Glomerular endothelial cell (primary cell): ENCODE measurements at places on chromosomes 1 and 21. TPM values are rescaled to one million over a fixed set of nuclear protein-coding genes. Genes with fewer than 3 reads are reported as not detected.
A peak's percentile ranks its signal among the peaks of the same experiment; 100 is the strongest.

GRCh38 chr21:36120304-36120888, 14.5 kb upstream of the CBR3 start:
- DNase-seq, result no peak

DNA sequence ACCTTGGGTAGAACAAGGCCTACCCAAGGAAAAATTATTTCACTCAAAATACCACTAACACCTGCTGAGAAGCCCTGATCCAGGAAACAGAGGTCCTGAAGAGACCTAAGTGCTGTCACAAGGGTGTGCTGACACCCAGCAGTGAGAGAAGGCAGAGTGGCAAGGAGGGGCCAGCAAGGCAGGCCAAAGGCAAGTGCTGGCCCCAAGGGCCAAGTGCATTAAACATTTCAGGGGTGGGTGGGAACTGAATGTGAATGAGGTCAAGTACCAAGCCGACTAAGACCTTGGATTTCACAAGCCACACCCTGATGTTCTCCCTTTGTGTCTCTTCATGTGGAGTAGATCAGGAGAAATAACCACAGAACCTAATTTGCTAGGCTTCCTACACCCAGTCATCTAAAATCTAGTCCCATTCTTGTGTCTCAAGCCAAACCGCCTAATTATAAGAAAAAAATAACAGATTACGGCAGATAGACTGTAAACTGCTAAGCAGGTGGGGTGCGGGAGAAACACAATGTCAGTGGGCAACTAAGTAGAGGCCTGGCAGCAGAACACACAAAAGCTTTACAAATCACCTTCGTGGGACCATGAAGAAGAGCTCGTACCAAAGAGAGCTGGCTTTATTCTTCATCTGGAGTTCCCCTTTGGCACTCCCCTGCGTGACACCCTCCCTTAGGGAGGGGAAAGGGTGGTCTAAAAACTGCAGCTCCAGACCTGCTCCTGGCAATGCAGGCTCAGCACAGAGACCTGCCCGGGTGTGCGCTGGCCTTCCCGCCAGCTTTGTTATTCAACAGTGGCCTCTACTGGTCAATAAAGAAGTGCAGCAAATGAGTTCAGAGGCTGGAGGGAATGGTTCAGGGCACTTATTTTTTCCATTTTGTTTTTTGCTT, 8.7 kb downstream of the UBE2G2 start:
- no peak for DNase-seq

DNA sequence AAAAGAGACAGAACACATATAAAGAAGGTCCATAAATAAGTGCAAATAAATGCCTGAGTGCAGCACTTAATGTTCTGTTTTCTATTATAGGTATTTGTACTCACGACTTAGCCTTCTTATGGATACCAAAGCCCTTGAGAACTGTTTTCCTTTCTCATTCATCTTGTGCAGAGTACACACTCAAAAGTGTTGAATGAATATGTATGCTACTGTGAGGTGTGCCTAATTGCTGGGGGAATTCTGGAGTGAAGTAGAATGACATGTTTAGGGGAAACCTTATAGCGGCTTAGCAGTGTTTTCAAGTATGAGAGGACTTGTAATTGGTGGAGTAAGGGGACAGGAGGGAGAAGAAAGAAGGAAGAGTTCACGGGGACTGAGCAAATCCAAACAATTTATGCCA, 157.6 kb downstream of the CACNA1E start:
- DNase-seq, result no peak

DNA sequence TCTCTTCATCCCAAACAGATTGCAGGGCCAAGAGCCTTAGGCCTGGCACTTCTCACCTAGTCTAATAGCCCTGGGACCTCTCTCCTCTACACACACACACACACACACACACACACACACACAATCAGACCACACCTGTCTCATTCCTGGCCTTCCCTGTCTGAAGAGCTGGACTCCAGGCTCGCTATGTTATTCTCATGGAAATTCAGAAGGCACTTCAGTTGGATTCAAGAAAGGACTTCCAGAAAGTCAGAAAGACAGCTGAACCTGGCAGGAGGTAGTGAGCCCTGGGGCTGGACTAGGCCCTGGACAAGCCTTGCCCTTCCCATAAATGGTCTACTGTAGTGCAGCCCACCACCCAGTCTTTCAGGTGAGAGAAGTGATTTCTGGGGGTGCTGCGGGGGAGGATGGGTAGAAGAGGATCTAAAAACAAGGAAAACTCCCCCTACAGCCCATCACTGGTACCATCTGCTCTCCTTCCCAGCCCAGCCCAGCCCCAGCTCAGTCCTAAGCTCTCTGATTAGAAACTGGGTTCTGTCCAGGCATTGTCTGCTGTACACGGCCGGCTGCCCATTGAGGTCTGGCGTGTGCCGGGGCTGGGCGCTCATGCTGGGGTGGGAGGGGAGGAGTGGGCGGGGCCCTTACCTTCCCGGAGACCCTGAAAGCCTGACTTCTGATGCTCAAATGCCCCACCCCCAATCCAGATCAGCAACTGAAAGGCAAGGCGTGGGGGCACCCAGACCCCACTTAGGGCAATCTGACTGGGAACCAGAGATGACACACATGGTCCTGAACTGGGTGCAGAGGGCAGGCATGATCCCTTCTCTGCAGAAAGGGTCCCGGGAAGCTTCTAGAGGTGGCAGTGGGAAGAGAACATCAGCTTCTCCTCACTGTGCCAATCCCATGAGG, 2.5 kb downstream of the KIF21B start:
- DNase-seq, result no peak

GRCh38 chr1:153058826-153059784, 1.8 kb upstream of the SPRR2A start:
- DNase-seq, result no peak

DNA sequence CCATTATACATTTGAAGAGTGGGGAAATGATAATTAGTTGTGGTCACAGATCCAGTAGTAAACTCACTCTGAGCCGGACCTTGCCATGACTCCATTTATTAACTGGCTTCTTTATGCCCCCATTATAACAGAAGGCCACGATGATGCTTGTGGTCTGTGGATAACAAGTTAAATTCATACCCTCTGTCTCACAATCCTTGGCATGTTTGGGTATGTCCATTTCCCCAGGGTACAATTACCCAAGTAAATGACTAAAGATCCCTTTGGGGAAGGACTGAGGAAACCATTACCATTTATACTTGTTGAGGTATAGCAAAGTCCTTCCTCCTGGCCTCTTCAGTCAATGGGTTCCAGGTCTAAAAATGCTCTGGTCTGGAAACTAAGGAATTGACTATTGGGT, 7.3 kb upstream of the USP1 start:
- no peak for DNase-seq

GRCh38 chr1:213279410-213279809, 228.4 kb downstream of the RPS6KC1 start:
- no peak for DNase-seq

DNA sequence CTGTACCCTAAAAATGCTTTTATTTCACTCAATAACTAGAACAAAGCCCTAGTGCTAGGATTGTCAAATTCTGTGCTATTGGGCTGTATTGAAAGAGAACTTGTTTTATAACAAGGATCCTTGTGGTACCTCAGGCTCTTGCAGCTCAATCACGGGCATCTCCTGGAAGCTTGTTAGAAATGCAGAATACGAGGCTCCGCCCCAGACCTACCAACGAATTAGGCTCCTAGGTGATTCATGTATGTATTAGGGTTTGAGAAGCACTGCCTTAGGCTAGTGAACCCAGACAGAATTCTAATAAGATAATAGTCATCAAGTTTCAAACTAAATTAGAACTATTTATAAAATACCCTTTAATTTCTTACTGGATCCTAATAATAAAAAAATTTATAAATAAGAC, 45.6 kb downstream of the ZZZ3 start:
- no peak for DNase-seq

DNA sequence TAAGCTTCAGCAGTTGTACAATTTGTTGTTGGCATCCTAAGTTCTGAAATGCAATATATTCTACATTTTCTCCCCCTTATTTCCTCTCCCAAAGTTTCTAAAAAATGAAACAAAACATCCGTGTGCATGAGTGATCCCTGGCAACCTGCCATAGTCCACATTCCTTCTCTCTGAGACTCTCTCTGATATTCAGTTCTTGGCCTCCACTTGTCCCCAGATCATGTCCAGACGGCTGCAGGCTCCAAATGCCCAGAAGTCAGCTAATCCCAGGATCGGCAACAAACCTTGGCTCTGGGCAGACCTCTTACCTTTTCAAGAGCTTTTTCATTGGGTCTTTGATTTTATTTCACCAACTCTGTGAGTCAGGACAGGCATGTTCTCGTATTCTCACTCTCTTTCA, 187.8 kb downstream of the ETS2 start:
- peak; percentile 91 for DNase-seq

DNA sequence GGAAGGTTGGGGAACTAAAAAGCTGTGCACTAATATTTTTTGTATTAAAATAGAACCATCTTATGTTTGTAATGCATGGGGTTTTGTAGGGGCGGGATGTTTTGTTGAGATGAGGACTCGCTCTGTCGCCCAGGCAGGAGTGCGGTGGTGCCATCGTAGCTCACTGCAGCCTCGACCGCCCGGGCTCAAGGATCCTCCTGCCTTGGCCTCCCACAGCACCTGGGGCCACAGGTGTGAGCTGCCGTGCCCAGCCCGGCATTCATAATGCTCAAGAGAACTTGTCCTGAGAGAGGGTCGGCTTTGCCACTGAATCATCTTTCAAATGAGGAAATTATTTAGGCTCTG, 3.0 kb upstream of the C1orf159 start:
- no peak for DNase-seq

- no peak for DNase-seq
Measured at GRCh38 chr1:199734186-199734585, 293.3 kb upstream of the NR5A2 start.

DNA sequence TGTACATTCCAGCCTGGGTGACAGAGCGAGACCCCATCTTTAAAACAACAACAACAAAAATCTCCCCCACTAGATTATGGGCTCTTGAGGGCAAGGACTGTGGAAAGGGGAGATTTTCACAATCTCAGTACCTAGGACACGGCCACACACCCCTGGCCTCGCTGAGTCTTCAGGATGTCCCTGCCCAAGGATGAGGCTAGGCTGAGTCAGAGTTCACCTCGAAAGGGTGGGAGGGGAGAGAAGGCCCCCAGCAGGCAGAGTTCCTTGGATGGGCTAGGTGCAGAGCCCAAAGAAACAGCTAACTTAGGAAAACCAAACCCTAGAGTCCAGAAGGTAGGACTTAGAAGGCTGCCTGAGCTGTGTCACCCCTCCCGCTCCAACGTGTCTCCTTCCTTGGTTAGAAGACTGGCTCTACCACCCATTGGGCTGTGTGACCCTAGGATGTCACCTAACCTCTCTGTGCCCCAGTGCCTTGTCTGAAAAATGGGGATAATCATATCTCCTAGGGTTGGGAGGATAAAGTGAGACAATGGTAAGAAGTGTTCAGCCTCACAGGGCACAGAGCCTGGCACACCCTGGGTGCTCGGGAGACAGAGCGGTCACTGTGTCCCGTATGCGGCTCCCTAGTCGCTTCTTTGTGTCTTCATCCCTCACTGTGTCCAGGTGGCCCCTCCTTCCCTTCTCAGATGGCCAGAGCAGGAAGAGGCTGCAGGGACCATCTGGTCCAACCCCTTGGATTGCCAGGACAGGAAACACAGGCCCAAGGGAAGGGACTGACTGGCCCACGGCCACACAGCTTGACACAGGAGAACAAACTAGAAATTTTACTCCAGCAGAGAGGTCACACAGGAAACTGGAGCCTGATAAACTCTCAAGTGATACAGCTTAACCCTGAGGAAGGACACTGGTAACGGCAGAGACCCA, 11.2 kb downstream of the TRIM62 start:
- no peak for DNase-seq

- no peak for DNase-seq
Measured at GRCh38 chr21:17784604-17785402, 34.4 kb downstream of the C21orf91 start.

- DNase-seq, result no peak
Measured at GRCh38 chr1:237133921-237134320, 91.9 kb downstream of the RYR2 start.

DNA sequence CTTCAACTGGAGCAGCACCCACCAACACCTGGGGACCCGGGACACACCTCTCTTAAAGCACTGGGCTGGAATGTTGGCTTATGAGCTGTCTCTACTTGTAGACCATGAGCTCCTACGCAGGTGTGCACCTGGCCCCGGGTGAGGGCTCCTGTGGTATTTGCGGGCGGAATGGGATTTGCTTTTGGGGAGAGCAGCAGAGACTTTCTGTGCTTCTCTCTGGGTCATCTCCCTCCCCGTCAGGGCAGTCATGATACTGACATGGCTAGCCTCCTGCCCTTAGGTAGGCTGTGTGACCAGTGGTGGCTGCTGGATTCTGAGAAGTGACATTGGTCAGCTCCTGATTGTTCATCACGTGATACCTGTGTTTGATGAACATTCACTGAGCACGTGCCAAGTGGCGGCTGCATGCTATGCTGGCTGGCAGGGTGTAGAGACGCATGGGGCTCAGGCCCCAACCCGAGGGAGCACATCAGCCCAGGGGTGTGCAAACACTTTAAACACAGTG, 9.0 kb upstream of the ZBTB21 start:
- DNase-seq, result no peak

Gene SAMD11
- 2.0 TPM in 1 of 2 replicates, not detected in the other for total RNA-seq

Gene MPL
- not detected in 2 replicates for total RNA-seq

Gene OVAAL
- 0.24 TPM in 1 of 2 replicates, not detected in the other for total RNA-seq

Gene MAP10
- 1.3 TPM in 2 replicates for total RNA-seq

Gene TNFSF4
- total RNA-seq, result 11.7 and 47.3 TPM in 2 replicates

Gene WDR26
- 69.2 and 88.5 TPM in 2 replicates for total RNA-seq

Gene RIMKLA
- total RNA-seq, result 0.10 TPM in 1 of 2 replicates, not detected in the other

Gene KNCN
- total RNA-seq, result not detected in 2 replicates

Gene VASH2
- total RNA-seq, result 0.53 and 0.76 TPM in 2 replicates
